ENCODE measurements at places on chromosomes 2 and 18.

GRCh38 chr18:7567474-7568425 is 634 bp downstream of the PTPRM start:
- peak; percentile 58 for DNase-seq

- DNase-seq: no peak
These were observed 65.3 kb downstream of the BIRC6 start for GRCh38 chr2:32422133-32422532.

GRCh38 chr2:119435081-119435952 is 3.7 kb downstream of the TMEM37 start:
- no peak for DNase-seq

DNA sequence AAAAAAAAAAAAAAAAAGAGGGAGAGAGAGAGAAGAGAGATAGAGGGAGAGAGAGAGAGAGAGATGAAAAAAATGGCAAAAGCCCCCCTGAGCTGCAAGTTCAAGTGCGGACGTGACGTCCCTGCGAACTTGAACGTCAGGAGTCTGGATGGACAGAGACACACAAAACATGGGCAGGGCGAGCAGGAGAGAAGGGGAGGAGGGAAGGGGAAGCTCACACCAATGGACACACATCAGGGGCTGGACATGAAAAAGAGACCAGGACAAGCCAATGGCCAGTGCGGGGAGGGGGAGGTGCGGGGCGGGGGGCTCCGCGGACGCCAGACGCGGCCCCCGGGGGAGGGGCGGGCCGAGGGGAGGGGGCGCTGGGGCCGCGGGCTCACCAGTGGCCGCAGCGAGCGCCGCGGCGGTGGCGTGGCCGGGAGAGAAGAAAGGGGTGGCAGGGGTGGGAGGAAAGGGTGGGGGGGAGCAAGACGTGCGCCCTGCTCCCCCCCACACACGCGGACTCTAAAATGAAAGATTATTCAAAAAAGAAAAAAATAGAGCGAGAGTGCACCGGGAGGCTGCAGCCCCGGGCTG is at the start of gene BCL11A:
Gene BCL11A (minus strand): TSS at position 160 of the 579 bp plus-strand sequence. CDS start 384 bp downstream, outside the sequence.
- DNase-seq: peak; percentile 56

DNA sequence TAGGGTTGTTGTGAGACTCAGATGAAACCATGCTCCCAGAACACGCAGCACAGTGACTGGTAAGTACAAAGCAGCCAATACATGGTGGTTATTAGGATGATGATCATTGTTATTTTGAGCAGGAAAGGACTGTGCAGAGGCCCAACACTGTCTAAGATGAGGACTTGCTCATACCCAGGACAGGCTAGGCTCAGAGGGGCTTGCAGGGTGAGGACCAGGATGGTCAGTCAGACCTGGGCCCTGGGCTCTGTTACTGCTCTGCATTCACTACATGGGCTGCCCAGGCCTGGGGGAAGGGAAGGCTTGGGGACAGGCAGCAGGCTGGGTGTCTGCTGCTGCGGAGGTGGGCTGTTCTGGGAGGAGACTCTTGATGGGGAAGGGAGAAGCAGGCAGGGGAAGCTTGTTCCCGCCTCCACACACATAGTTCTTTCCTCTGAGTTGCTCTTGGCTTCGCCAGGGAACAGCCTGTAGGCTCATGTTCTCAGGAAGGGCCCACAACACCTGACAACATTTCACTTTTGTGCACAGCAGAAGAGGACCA is 17.5 kb downstream of the CAPN13 start:
- no peak for DNase-seq

GRCh38 chr2:202290970-202291369 is 25.4 kb downstream of the NOP58 start:
- DNase-seq: no peak

GRCh38 chr2:57434441-57434840 is 612.2 kb upstream of the VRK2 start:
- no peak for DNase-seq

- peak; percentile 98 for DNase-seq
These were observed 66.2 kb downstream of the HS1BP3 start for GRCh38 chr2:20584399-20585358.

GRCh38 chr2:171319164-171319810 is 114.5 kb downstream of the METTL8 start:
- peak; percentile 49 for DNase-seq

GRCh38 chr2:203030991-203031390 is 16.3 kb downstream of the NBEAL1 start:
- DNase-seq: no peak

GRCh38 chr2:110720547-110720946 is 11.8 kb upstream of the ACOXL start:
- no peak for DNase-seq

- DNase-seq: peak; percentile 59
These were observed 19.1 kb downstream of the TRAK2 start for GRCh38 chr2:201432038-201432620.

DNA sequence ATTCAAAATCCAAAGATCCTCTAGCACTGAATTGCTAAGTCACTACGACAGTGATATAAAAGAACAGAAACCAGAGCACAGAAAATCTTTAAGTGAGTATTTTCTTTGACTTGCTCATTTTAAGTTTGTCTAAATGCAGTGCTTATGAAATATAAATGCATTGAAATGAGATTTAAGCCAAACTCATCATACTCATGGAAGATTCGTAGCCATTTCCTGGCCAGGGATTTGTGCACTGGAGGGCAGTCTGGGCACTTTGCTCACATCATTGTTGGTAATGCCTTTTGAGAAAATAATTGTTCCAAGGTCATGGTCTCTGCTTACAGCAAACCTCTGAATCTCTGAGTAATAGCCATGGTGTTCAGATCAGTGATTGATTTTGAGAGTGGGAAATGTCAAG is 307.7 kb downstream of the ARHGAP15 start:
- DNase-seq: no peak

GRCh38 chr2:221676566-221677172 is 104.6 kb upstream of the EPHA4 start:
- peak; percentile 9 for DNase-seq

- peak; percentile 30 for DNase-seq
These were observed 73.3 kb downstream of the RHBDD1 start for GRCh38 chr2:226909126-226909525.

DNA sequence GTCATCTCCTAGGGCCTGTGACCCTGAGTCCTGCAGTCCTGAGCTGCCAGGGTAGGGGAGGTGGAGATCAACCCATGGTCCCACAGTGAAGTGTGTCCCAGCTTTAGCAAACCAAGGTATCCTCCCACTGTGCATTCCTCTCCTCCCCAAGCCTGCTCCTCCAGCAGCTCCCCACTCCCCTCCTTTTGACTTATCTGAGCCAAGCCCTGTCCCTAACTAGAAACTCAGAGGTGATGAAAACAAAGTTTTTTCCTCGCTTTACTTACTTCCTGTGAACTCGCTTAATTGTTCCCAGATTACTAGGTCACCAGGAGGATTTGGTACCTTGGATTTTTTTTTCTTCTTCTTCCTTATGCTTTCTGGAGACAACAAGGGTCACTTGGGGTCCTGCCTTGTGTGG is 80.8 kb downstream of the EHD3 start:
- DNase-seq: no peak

GRCh38 chr2:132430895-132431294 is 14.3 kb downstream of the GPR39 start:
- DNase-seq: no peak

- no peak for DNase-seq
These were observed 907.0 kb downstream of the EPHA4 start for GRCh38 chr2:220665108-220665471.
